Thoracic aorta (tissue), 2 donors: ENCODE measurements at places on chromosomes 1 and 21. TPM values are rescaled to one million over a fixed set of nuclear protein-coding genes. Genes with fewer than 3 reads are reported as not detected.

Gene SLC19A1
- 4.7 TPM for total RNA-seq

DNA sequence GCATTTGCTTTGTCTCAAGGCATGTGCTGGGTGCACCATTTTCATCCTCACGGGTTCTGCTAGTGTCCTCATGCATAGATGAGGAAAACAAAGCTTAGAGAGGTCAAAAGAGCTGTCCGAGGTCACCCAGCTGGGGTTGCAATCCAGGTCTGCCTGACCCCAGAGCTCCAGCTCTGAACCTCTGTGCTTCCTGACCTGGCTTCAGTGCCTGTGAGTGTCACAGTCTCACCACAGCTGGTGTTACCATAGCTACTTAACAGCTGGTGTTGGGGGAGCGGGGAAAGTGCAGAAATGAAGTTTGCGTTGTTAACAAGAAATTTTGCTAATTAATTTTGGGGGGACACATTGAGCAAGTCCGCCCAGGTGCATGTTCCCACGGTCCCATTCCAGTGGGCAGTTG lies 328.5 kb downstream of the KIF26B start:
- no peak overlapping the region for H3K27ac ChIP-seq
- no peaks in the 10 kb centered on the region for H3K36me3 ChIP-seq
- no peak for DNase-seq
- H3K4me1 ChIP-seq: no peaks in the 10 kb centered on the region

DNA sequence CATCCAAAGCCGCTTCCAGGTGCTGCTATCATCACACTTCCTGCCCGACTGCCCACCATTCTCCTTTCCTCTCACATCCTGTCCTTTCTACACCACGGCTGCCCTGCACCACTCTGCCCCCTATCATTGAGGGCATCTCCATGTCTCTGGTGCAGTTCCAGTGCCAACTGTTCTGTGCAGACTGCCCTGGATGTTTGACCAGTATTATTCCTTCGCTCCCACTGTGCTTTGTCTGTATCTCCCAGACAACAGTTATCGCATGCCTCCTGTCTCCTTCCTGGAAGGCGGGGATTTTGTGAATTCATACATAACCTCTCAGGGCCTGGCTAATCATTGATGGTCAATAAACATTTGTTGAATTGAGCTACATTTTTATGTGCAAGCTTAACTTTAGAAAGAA lies 63.6 kb upstream of the GNG12 start:
- H3K27me3 ChIP-seq: no peaks in the 10 kb centered on the region
- DNase-seq: no peak
- H3K4me1 ChIP-seq: no peaks in the 10 kb centered on the region
- H3K4me3 ChIP-seq: no peak overlapping the region

DNA sequence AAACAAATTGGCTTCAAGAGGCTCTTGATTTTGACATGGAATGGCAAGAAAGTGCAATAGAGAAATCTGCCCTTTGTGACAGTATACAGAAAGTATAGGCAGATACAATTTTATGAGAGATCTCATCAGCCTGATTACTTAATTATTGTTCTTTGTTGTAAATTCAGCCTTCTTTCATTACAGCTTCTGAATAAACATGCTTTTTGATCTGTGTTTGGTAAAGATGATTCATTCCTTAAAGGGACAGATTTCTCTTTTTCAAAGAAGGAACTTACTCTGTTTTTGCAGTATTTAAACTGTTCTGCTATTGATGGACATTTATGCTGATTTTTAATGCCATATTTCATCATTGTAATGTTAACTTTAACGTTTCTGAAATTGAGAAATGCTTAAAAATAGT lies 13.7 kb upstream of the MPC2 start:
- H3K4me1 ChIP-seq: peaks cover 10% of the 10 kb centered on the region
- no peaks in the 10 kb centered on the region for H3K27me3 ChIP-seq
- H3K27ac ChIP-seq: no peak overlapping the region
- no peak overlapping the region for H3K4me3 ChIP-seq
- peaks cover 11% of the 10 kb centered on the region for H3K36me3 ChIP-seq

Gene SLC25A34
- 2.4 TPM for total RNA-seq

Gene C1orf21
- total RNA-seq: 10.4 TPM

DNA sequence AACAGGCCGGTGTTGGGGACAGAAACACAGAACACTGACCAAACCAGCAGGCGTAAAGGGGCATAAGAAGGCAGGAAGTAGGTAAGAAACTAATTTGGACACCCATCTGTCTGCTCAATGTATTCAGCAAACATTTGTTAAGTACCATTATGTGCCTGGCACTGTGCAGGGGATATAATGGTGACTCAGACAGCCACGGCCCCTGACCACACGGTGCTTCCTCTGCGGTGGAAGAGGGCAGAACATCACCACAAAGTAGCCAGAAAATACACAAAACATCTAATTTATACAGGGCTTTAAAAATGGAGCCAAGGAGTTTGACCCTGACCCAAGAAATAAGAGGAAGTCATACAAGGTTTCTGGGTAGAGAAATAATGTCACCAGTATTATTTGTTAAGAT lies 12.9 kb downstream of the DNAJC11 start:
- no peak for DNase-seq
- no peaks in the 10 kb centered on the region for H3K4me1 ChIP-seq
- no peak overlapping the region for H3K4me3 ChIP-seq

DNA sequence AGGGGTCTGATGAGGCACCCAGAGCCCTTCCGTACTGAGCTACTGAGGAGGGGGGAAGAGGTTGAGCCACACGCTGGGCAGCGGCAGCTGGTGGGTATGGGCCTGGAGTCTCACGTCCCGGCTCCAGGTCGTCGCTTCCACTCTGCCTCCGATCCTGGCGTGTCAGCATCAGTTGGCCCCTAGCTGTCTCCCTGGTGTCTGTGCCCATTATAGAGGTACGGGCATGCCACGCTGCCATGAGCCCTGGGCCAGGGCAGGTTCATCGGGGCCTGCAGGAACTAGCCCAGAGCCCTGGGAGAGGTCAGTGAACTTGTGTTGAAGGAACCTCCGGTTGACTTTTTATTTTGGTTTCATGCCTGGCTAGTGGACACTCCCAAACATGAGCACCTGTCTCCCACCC lies 18.2 kb downstream of the COQ8A start:
- no peaks in the 10 kb centered on the region for H3K27me3 ChIP-seq
- H3K27ac ChIP-seq: no peak overlapping the region
- peaks cover 4% of the 10 kb centered on the region for H3K36me3 ChIP-seq
- H3K4me3 ChIP-seq: no peak overlapping the region

DNA sequence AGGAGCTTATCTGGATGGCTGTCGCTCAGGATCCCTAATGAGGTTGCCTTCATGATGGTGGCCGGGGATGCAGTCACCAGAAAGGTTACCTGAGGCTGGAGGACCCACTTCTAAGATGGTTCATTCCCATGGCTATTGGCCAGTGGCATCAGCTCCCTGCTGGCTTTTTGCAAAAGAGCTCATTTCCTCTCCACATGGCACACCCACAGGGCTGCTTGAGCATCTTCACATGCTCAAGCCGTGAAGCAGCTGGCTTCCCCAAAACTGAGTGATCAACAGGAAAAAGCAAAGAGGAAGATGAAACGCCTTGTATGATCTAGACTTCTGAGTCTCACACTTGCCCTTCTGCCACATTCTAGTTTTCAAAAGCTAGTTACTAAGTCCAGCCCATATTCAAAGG lies 124.6 kb upstream of the CXADR start:
- DNase-seq: no peak
- H3K27me3 ChIP-seq: no peaks in the 10 kb centered on the region
- no peak overlapping the region for H3K27ac ChIP-seq
- H3K36me3 ChIP-seq: no peaks in the 10 kb centered on the region

Gene CD55
- total RNA-seq: 72.6 TPM

GRCh38 chr1:99735852-99736251 lies 30.6 kb downstream of the FRRS1 start:
- H3K36me3 ChIP-seq: peaks cover 3% of the 10 kb centered on the region
- H3K27me3 ChIP-seq: no peaks in the 10 kb centered on the region
- DNase-seq: no peak
- H3K4me1 ChIP-seq: no peaks in the 10 kb centered on the region

DNA sequence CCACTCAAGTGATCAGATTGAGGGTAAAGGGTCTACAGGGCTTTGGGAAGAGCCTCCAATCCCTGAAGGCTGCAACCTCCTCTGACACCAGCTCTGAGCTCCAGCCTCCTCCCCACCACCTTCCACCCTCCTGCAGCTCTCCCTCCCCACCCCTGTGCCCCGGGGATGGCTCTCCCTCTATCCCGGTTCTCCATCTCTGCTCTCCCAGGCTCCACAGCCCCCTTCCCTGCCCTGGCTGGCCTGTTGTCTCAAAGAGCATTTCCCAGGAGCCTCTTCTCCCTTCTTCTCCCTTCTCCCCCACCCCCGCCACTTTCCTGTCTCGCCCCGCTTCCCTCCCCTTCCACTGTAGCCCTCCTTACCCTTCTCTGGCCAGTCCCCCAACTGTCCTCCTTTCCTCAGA lies 1.1 kb downstream of the PLEKHA6 start:
- no peak for DNase-seq
- no peak overlapping the region for H3K27ac ChIP-seq
- H3K36me3 ChIP-seq: no peaks in the 10 kb centered on the region
- H3K4me1 ChIP-seq: peaks cover 3% of the 10 kb centered on the region

Gene TSPAN1
- total RNA-seq: 3.1 TPM

- no peaks in the 10 kb centered on the region for H3K36me3 ChIP-seq
- H3K27me3 ChIP-seq: no peaks in the 10 kb centered on the region
- H3K4me3 ChIP-seq: no peak overlapping the region
- H3K4me1 ChIP-seq: no peaks in the 10 kb centered on the region
- no peak overlapping the region for H3K27ac ChIP-seq
- DNase-seq: no peak
These were observed 353.9 kb upstream of the C1orf174 start for GRCh38 chr1:4253935-4254334.

DNA sequence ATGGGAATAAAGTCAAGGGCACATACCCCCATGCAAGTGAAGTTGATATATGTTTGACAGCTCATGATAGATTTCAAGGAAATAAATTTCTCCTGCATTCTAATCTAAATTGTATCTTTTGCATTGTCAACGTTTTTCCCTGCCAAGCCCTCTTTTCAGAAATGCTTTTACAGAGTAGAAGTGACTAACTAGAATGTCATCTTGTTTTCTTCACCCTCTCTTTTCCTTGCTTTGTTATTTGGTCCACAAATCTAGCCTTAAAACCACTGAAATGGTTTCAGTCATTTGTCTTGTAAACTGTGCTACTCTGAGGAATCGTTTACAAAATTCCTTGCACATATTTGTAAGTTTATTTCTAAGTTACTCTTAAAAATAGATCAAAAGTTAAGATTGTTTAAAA lies 600.8 kb upstream of the CXADR start:
- no peak overlapping the region for H3K27ac ChIP-seq
- no peak overlapping the region for H3K4me3 ChIP-seq
- H3K36me3 ChIP-seq: no peaks in the 10 kb centered on the region
- H3K4me1 ChIP-seq: peaks cover 5% of the 10 kb centered on the region

- no peak overlapping the region for H3K27ac ChIP-seq
- no peak overlapping the region for H3K4me3 ChIP-seq
- no peak for DNase-seq
These were observed 51.1 kb downstream of the ATP2B4 start for GRCh38 chr1:203677771-203678170.

DNA sequence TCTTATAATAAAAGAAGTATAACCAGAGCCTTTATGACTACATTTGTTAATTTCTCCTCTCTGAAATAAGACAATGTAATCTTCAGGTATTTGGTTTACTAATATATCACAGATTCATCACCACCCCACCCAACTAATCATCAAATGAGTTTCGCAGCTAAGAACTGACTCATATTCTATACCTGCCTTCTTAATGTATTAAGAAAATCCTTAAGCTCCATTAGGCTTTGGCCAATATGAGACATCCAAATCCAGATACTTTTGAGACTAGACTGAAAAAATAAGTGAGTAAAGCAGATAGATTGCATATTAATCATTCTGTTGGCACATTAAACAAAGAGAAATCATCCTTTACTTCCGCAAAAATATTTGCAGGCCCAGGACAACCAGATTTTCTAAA lies 18.7 kb upstream of the FMO2 start:
- no peak overlapping the region for H3K27ac ChIP-seq
- H3K36me3 ChIP-seq: no peaks in the 10 kb centered on the region
- H3K4me1 ChIP-seq: peaks cover 1% of the 10 kb centered on the region
- no peak overlapping the region for H3K4me3 ChIP-seq
- H3K27me3 ChIP-seq: no peaks in the 10 kb centered on the region

DNA sequence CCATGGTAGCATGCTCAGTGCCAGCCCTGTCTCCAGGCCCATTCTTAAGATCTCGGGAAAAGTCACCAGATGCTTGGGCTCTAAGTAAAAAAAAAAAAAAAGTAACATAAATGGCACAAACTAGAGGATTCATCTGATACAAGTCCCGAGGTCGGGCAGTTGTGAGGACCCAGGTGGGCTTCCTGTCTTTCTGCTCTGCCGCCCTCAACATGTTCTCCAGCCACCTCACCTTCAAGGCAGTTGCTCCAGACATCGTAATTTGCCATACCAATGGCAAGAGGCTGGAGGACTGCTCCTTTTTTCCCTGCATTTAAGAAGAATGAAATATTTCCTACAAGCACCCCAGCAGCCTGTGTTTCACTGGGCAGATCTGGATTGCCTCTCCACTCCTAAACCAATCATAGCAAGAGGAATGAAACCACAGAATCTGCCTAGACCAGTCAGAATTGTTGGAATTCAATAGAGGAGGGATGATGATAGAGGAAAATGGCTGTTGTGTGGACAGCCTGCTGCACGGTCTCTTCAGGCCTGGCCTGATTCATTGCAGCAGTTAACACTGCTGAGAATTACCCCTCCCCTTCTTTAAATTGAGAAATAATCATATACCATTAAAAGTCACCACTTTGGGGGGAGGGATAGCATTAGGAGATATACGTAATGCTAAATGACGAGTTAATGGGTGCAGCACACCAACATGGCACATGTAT lies 5.4 kb downstream of the HMGN2 start:
- no peak for DNase-seq
- peaks cover 36% of the 10 kb centered on the region for H3K36me3 ChIP-seq
- no peaks in the 10 kb centered on the region for H3K27me3 ChIP-seq
- H3K4me3 ChIP-seq: no peak overlapping the region
- H3K4me1 ChIP-seq: peaks cover 11% of the 10 kb centered on the region

Gene TEDDM1
- not detected for total RNA-seq

GRCh38 chr1:12075195-12076114 lies 12.4 kb downstream of the TNFRSF8 start:
- no peak for DNase-seq
- H3K36me3 ChIP-seq: no peaks in the 10 kb centered on the region
- H3K4me3 ChIP-seq: no peak overlapping the region
- H3K27ac ChIP-seq: no peak overlapping the region

Gene OPTC
- not detected for total RNA-seq

Gene AKR7A3
- total RNA-seq: 2.5 TPM

- no peaks in the 10 kb centered on the region for H3K36me3 ChIP-seq
- H3K4me3 ChIP-seq: no peak overlapping the region
- H3K27ac ChIP-seq: no peak overlapping the region
- no peaks in the 10 kb centered on the region for H3K27me3 ChIP-seq
- no peaks in the 10 kb centered on the region for H3K4me1 ChIP-seq
These were observed 146.2 kb downstream of the PLPP3 start for GRCh38 chr1:56433056-56433577.

- no peak overlapping the region for H3K27ac ChIP-seq
- DNase-seq: no peak
- no peaks in the 10 kb centered on the region for H3K36me3 ChIP-seq
- H3K27me3 ChIP-seq: no peaks in the 10 kb centered on the region
These were observed 11.4 kb downstream of the SMYD2 start for GRCh38 chr1:214292322-214292721.
